HFFc6 (cell line): ENCODE measurements at places on chromosomes 5 and 9. TPM values are rescaled to one million over a fixed set of nuclear protein-coding genes. Genes with fewer than 3 reads are reported as not detected.

The JAKMIP2 gene
- total RNA-seq = not detected in 3 replicates

The IL5 gene
- not detected in 2 replicates for total RNA-seq

The IPO11 gene
- total RNA-seq = 34.3 to 40.2 TPM (median 37.7 TPM) in 3 replicates

The PCBD2 gene
- total RNA-seq = 9.0 to 12.0 TPM (median 11.4 TPM) in 3 replicates

The C9orf152 gene
- not detected in 3 replicates for total RNA-seq

The SAPCD2 gene
- total RNA-seq = 7.7 to 15.8 TPM (median 12.6 TPM) in 3 replicates

The TJP2 gene
- 25.3 to 49.0 TPM (median 28.3 TPM) in 3 replicates for total RNA-seq

The NUTM2G gene
- total RNA-seq = not detected in 3 replicates

The SPATA31A3 gene
- not detected in 3 replicates for total RNA-seq

The PCDHGA12 gene
- total RNA-seq = 7.9 to 19.2 TPM (median 8.2 TPM) in 3 replicates

The TAF1L gene
- total RNA-seq = not detected in 3 replicates

The ZNF462 gene
- total RNA-seq = 10.8 to 18.9 TPM (median 12.6 TPM) in 3 replicates

GRCh38 chr5:56525113-56525512 lies 290.2 kb upstream of the MAP3K1 start:
- H3K36me3 ChIP-seq = no peaks in the 10 kb centered on the region
- no peak overlapping the region for H3K27ac ChIP-seq
- no peak for DNase-seq
- H3K27me3 ChIP-seq = peaks cover 19% of the 10 kb centered on the region
- no peaks in the 10 kb centered on the region for H3K4me1 ChIP-seq

- no peaks in the 10 kb centered on the region for H3K36me3 ChIP-seq
- H3K27ac ChIP-seq = no peak overlapping the region
- no peaks in the 10 kb centered on the region for H3K4me1 ChIP-seq
- no peak for DNase-seq
These were observed 984.1 kb downstream of the TLE4 start for GRCh38 chr9:80555782-80556325.

DNA sequence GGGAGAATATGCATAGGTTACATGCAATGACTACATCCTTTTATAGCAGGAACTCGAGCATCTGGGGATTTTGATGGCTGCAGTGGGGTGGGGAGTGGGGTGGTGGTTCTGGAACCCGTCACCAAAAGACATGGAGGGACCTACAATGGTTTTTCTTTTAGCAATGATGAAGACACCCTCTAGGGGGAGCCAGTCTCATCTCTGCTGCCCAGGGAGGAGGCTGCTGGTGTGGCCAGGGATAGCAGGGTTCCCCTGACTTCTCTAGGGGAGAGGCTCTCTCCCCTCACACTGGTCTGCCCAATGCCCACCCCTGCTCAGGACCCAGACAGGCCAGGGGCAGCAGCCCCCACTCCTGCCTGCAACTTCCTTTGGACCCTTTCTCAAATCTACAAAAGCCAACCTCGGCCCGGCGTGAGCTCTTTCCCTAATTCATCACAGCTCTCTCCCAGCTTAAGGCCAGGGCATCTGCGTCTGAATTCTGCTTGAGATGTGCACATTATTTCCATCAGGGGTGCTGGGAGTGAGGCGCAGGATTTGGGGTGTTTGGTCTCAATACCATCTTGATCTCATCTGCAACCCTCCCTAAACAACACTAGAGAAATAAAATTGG lies 73.6 kb upstream of the RETREG1 start:
- no peak overlapping the region for H3K4me3 ChIP-seq
- H3K27me3 ChIP-seq = peaks cover 3% of the 10 kb centered on the region
- no peak overlapping the region; the same call in 1 of the 2 replicates for H3K27ac ChIP-seq

- H3K27me3 ChIP-seq = peaks cover 14% of the 10 kb centered on the region
- H3K4me3 ChIP-seq = no peak overlapping the region
- no peaks in the 10 kb centered on the region for H3K36me3 ChIP-seq
- H3K4me1 ChIP-seq = peaks cover 8% of the 10 kb centered on the region
These were observed 69.6 kb downstream of the IL31RA start for GRCh38 chr5:55920784-55921183.

GRCh38 chr5:158966716-158967115 lies 133.0 kb downstream of the EBF1 start:
- no peaks in the 10 kb centered on the region for H3K27me3 ChIP-seq
- no peak for DNase-seq
- H3K4me1 ChIP-seq = no peaks in the 10 kb centered on the region
- no peaks in the 10 kb centered on the region for H3K36me3 ChIP-seq

- DNase-seq = peak; percentile 35
- H3K36me3 ChIP-seq = no peaks in the 10 kb centered on the region
- peaks cover 22% of the 10 kb centered on the region for H3K4me1 ChIP-seq
- no peak overlapping the region for H3K27ac ChIP-seq
- H3K4me3 ChIP-seq = no peak overlapping the region
These were observed 1.7 kb downstream of the ADAMTS16 start for GRCh38 chr5:5141625-5142525.

GRCh38 chr5:37738057-37738691 lies 101.7 kb downstream of the GDNF start:
- H3K27me3 ChIP-seq = no peaks in the 10 kb centered on the region
- peak overlapping the region; percentile 72 for H3K4me3 ChIP-seq
- peak overlapping the region; percentile 86 for H3K27ac ChIP-seq
- H3K4me1 ChIP-seq = peaks cover 63% of the 10 kb centered on the region
- DNase-seq = peak; percentile 90

DNA sequence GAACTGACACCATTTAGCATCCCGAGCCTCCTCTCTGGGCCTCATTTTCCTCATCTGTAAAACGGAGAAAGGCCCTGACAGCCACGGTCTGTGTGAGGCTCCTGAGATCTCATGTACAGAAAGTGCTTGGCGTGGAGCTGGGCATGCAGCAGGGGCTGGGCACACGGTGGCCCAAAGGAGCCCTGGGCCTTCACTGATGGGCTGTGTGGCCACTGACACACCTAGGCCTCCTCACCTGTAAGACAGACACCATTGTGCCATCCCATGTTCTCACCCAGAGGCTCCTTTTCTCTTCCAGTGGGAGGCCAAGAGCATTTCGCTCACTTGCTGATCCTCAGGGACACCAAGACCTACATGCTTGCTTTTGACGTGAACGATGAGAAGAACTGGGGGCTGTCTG lies 1.6 kb downstream of the ORM1 start:
- H3K36me3 ChIP-seq = no peaks in the 10 kb centered on the region
- no peak overlapping the region for H3K27ac ChIP-seq
- no peaks in the 10 kb centered on the region; the same call in none of the 2 replicates for H3K27me3 ChIP-seq

DNA sequence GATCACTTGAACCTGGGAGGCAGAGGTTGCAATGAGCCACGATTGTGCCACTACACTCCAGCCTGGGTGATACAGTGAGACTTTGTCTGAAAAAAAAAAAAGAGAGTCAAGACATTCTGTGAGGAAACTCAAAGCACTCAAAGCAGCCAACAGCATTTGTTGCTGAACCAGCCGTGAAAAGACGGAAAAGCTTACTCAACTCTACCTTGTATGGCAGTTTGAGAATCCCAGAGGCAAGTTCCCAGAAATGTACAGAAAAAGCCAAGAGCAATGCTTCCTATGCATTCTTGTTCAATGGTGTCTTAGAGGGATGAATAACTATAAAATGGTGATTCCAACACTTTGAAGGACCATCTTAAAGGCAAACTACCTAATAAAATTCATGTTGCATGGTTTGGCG lies 170.2 kb downstream of the HSD17B3 start:
- H3K36me3 ChIP-seq = no peaks in the 10 kb centered on the region
- peaks cover 42% of the 10 kb centered on the region for H3K27me3 ChIP-seq
- peaks cover 12% of the 10 kb centered on the region for H3K4me1 ChIP-seq
- no peak overlapping the region for H3K27ac ChIP-seq
- no peak for DNase-seq

DNA sequence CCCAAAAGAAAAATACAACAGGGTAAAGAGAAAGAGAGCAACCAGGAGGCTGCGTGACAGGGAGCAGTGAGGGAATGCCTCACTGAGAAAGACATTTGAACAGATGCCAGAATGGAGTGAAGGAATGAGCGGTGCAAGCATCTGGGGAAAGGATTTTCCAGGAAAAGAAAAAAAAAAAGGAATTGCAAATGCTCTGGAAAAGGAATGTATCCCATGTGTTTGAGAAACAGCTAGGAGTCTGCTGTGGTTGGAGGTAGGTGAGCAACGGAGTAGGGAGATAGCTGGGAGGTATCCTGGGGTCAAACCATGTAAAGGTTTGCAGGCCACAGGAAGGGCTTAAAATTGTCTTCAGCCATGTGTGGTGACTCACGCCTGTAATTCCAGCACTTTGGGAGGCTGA lies 23.6 kb upstream of the CEMIP2 start:
- DNase-seq = no peak
- H3K36me3 ChIP-seq = 0 out of 2 replicates have a peak, but pooled peaks cover 9% of the 10 kb centered on the region
- H3K27ac ChIP-seq = no peak overlapping the region
- H3K27me3 ChIP-seq = peaks cover 9% of the 10 kb centered on the region; the same call in 1 of the 2 replicates

GRCh38 chr5:77086368-77086688 lies 757 bp downstream of the ZBED3 start:
- H3K4me1 ChIP-seq = peaks cover 10% of the 10 kb centered on the region
- peak overlapping the region; percentile 93 for H3K27ac ChIP-seq
- no peak for DNase-seq

DNA sequence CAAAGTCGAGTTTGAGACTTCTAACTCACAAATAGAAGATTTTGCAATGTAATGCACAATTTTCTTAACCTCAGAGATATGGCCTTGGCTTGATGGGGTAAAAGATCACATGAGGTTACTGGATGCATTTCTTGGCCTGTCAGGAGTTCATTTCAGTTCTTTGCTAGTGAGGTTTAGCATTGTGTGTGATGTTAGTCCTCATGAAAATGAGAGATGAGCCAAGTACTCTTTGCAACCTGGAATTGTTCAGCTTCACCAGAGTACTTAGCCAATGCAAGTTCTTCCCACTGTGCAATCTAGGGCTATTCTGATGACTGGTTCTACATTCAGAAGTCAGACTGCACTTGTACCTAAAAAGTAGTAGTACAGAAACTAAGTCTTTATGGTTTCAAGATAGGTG lies 24.9 kb downstream of the GNAQ start:
- H3K4me1 ChIP-seq = peaks cover 66% of the 10 kb centered on the region
- DNase-seq = no peak
- no peak overlapping the region for H3K4me3 ChIP-seq
- H3K36me3 ChIP-seq = peaks cover 12% of the 10 kb centered on the region

GRCh38 chr5:150671509-150672236 lies 10.6 kb downstream of the MYOZ3 start:
- no peak for DNase-seq
- peaks cover 22% of the 10 kb centered on the region for H3K4me1 ChIP-seq
- peaks cover 5% of the 10 kb centered on the region for H3K27me3 ChIP-seq
- no peaks in the 10 kb centered on the region for H3K36me3 ChIP-seq
- peak overlapping the region; percentile 63; the same call in 1 of the 2 replicates for H3K4me3 ChIP-seq

DNA sequence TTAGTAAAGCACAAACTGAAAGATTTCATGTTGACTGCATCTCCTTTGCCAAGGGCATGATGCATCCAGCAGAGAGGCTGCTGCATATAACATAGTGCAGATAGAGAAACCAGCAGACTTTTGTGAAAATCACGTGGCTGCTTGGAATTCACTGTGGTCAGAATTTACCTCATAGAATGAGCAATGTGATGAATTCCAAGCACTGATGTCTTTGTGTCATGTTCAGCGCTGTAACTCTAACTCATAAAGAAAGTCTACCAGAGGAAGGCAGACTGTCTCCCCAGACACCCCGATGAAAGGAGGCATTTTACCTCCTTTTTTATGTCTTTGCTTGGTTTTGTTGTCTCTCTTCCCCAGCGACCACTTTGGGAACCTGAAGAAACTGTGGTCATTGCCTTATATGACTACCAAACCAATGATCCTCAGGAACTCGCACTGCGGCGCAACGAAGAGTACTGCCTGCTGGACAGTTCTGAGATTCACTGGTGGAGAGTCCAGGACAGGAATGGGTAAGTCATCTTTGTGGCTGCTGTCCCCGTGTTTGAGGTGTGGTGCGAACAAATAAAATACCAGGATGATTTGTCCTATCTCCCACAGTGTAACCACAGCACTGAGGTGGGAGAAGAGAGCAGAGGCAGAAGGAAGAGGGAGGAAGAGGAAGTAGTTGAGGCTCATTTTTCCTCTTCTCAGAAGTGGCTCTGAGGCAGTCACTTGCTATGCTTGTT lies 42.0 kb downstream of the ITK start:
- DNase-seq = peak; percentile 47
- no peaks in the 10 kb centered on the region for H3K36me3 ChIP-seq
- no peak overlapping the region for H3K4me3 ChIP-seq
- no peaks in the 10 kb centered on the region; the same call in 1 of the 2 replicates for H3K4me1 ChIP-seq
- no peak overlapping the region for H3K27ac ChIP-seq

- H3K27me3 ChIP-seq = no peaks in the 10 kb centered on the region
- no peaks in the 10 kb centered on the region for H3K36me3 ChIP-seq
- H3K4me3 ChIP-seq = no peak overlapping the region
- H3K27ac ChIP-seq = no peak overlapping the region
- no peak for DNase-seq
- H3K4me1 ChIP-seq = peaks cover 27% of the 10 kb centered on the region
These were observed 150.2 kb upstream of the SLC12A2 start for GRCh38 chr5:127933348-127933747.

DNA sequence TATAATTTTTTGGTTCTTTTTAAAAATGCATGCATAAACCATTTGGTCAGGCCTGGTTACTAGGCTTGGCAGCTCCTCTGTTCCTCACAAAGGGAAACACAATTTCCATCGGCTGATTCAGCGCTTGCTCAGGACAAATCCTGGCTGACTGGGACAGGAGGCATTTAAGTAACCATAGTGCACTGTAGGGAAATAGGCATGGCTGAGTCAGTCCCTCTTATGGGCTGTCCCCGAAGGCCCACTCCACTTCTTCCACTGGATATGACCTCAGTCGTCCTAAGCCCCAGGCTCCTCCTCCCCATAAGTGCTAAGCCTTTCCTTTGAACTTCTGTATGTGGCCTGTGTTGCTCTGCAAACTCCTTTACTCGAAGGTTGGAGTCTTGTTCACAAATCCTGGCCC lies 71.2 kb upstream of the GLIS3 start:
- peak; percentile 95 for DNase-seq
- H3K27ac ChIP-seq = peak overlapping the region; percentile 75
- peaks cover 4% of the 10 kb centered on the region; the same call in 1 of the 2 replicates for H3K36me3 ChIP-seq
- no peak overlapping the region for H3K4me3 ChIP-seq
- H3K4me1 ChIP-seq = peaks cover 52% of the 10 kb centered on the region

DNA sequence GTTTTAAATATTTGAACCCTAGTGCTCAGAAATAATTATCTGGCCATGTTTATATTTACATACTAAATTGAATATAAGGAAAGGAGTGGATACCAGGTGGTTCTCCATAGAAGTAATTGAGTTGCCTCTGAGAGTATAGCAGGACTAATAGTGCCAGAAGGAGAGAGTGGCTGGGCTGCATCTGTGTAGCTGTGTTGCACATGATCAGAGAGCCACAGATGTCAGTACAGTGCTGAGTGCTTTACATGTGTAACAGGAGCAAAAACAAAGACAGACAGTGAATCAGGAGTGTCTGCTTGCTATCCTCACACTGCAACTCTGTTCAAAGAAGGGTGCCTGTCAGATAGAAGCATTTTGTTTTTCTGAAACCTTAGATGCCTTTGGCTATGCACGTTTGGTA lies 353.9 kb upstream of the PAPPA start:
- DNase-seq = no peak
- peaks cover 7% of the 10 kb centered on the region; the same call in 1 of the 2 replicates for H3K4me1 ChIP-seq
- H3K4me3 ChIP-seq = no peak overlapping the region
